ENCODE measurements at places on chromosomes 5 and 9. TPM values are rescaled to one million over a fixed set of nuclear protein-coding genes. Genes with fewer than 3 reads are reported as not detected.

IFNB1 gene
- not detected for total RNA-seq

FGF1 gene
- total RNA-seq, result 0.98 TPM

HRH2 gene
- total RNA-seq, result 1.4 TPM

ADAMTS19 gene
- total RNA-seq, result 0.20 TPM

NPR3 gene
- 6.5 TPM for total RNA-seq

INPP5E gene
- 18.7 TPM for total RNA-seq

KCNT1 gene
- total RNA-seq, result 0.12 TPM

DMAC1 gene
- 48.5 TPM for total RNA-seq

FREM1 gene
- total RNA-seq, result 8.2 TPM
